ENCODE measurements at places on chromosomes 4 and X.

DNA sequence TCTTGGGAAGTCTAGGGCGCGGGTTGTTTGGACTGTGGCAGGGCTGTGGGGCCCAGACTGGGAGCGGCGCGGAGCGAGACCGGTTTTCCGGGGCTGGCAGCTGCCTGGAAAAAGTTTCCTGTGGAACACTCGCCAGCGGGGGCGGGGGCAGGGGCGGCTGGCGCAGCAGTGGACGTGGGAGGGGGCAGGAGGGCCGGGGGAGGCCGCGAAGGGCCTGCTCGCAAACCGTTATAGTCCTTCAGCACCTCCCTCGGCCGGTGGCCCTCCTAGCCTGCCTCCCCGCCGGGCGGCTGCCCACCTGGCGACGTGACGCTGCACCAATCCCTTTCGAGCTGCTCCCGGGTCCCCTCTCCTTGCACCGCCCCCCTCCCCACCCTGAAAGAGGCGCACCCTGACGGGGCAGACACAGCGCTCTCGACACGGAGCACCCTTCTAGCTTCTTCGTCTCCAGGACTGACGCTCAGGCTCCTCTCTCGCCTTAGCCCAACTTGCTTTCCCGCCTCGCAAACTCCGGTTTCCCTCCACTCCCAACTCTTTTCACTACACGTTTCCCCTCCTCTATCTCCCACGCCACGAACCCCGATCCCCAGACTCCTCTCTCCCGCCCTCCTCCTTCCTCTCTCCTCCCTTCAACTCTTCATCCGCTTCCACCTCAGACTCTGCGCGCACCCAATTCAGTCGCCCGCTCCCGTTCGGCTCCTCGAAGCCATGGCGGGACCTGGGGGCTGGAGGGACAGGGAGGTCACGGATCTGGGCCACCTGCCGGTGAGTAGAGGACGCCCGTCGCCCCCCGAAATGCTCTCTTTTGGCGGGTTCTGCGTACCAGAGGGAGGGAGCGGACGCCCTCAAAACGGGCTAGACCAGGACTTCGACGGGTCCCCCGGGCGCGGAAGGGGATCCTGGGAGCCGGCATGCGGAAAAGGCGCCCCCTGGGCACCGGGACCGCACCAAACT is at the start of gene NRK:
NRK (plus strand) TSS at position 402 of the 954 bp plus-strand sequence; CDS start at position 709, 307 bp downstream.
- peak; percentile 16 for DNase-seq

- DNase-seq: no peak
Measured at GRCh38 chr4:2180410-2180809, 61.5 kb downstream of the HAUS3 start.

- DNase-seq: no peak
Measured at GRCh38 chrX:81120936-81121371, 80.8 kb downstream of the HMGN5 start.

GRCh38 chrX:1481636-1482529 is 29.2 kb upstream of the ASMTL start:
- peak; percentile 47 for DNase-seq

DNA sequence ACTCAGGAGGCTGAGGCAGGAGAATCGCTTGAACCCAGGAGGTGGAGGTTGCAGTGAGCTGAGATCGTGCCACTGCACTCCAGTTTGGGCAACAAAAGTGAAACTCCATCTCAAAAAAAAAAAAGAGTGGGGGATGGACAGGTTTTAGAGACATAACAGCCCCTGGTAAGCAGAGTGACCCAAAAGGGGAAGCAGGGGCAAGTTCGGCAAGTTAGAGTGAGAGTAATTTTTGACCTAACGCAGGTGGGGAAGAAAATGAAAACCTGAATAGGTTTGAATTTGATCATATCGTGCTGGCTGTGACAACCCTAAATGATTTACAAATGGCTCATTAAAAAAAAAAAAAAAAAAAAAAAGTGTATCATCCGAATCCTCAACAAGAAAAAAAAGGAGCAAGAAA is 25.7 kb upstream of the TMEM131L start:
- no peak for DNase-seq

DNA sequence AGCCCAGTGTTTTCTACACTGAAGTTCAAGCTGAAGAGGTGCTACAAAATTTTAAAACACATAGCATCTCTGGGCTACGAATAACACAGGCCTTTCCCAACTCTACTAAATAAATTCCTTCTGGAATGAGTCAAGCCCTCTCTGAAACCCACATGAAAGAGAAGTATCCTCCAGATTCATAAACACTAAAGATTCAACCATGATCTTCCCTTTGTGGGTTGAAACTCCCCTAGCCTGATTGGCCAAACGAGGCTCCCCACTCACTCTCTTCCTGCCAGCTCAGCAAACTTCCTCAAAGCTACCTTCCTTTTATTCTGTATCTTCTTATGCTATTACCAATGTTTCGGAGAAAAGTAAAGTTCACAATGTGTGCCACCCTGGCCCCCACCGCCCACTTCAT is 95.4 kb downstream of the NKX6-1 start:
- no peak for DNase-seq

- no peak for DNase-seq
Measured at GRCh38 chr4:52606040-52606439, 53.1 kb downstream of the USP46 start.

- no peak for DNase-seq
Measured at GRCh38 chr4:115332078-115332477, 218.7 kb upstream of the NDST4 start.

DNA sequence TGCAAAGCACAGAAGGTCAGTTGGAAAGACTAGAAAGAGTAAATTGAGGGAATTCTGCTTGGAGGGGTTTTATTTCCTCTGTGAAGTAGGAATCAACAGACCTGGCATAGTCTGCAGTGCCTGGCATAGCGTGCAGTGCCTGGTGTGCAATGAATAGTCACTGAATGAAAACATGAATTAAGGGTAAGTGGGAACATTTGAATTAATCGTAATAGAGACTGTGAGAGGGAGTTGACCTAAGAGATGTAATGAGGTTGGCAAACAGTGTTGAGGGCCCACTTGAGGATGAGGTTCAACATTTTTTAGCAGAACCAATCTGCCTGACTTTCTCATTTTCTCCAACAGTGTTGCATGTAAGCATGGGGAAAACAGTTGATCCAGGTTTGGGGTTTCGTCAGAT is 377.2 kb upstream of the FTHL17 start:
- no peak for DNase-seq

- no peak for DNase-seq
Measured at GRCh38 chrX:28589046-28589445, 1.8 kb downstream of the IL1RAPL1 start.

DNA sequence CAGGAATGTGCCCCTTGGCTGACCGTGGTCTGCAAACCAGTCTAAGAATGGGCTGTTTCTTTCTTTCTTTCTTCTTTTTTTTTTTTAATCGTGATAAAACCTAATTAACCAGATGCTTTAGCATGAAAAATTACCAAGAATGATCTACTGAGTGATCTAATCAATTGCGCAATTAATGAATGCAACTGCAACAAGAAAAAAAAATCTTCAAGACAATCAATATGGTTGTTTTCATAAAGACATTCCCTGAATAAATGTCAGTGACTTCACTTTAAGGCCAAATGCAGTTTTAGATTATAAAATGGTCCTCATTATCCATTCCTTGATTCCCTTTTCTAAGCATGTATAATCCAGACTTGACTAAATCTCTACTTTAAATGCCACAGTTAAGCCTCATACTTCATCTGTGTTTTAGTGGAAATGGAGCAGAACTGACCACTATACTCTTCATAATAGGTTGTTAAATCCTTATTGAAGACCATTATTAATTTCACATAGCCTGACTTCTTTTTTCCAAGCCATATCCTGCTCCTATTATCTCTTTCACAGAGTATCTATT is 51.6 kb upstream of the SETD7 start:
- no peak for DNase-seq

- no peak for DNase-seq
Measured at GRCh38 chr4:33577791-33578190, 2666.5 kb downstream of the ARAP2 start.

GRCh38 chr4:23978002-23978401 is 88.2 kb upstream of the PPARGC1A start:
- DNase-seq: no peak

DNA sequence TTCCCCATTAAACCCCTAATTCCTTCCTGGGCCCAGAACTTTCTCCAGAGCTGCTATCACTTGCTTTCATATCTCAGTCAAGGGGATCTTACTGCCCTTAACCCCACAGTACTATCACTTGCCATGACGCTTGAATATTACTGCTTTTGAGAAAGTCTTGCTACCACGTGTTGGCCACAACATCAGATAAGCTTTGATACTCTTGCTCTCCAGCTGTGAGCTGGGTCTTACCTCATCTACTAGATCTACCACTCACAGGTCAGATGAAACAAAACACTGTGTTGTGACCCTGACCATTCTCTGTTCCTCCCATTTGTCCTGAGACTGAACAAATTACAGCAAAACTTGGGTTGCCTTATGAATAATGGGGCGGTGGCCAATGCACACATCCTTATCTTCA is 12.1 kb upstream of the TAPT1 start:
- no peak for DNase-seq

- DNase-seq: no peak
Measured at GRCh38 chr4:3320361-3321023, 27.7 kb downstream of the RGS12 start.

GRCh38 chr4:6746721-6747293 is 30.8 kb downstream of the BLOC1S4 start:
- no peak for DNase-seq

GRCh38 chr4:173301518-173302201 is 32.5 kb downstream of the HMGB2 start:
- DNase-seq: peak; percentile 5

GRCh38 chrX:38973322-38973721 is 172.1 kb downstream of the MID1IP1 start:
- DNase-seq: no peak

- DNase-seq: no peak
Measured at GRCh38 chr4:164287173-164287572, 466.8 kb upstream of the SMIM31 start.

DNA sequence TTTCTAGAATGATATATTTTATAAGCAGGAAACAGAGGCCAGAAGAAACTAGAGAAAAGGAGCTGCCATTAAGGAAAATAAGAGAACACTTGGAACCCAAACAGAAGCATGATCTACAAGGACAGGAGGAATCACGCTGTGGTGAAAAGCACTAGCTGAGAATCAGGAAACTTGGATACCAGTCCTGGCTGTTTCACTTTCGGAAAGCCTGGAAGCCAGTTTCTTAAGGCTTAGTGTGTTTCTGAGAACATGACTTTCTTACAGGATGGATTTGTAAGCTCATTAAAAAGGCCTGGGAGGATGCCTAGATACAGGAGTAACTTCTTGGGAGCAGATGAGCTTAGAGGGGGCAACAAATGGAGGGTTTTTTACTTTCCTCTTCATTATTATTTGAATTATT is 36.9 kb downstream of the TLL1 start:
- DNase-seq: no peak

GRCh38 chrX:25599061-25599460 is 539.1 kb upstream of the MAGEB18 start:
- DNase-seq: no peak
